ENCODE measurements at places on chromosomes 11 and 22.

DNA sequence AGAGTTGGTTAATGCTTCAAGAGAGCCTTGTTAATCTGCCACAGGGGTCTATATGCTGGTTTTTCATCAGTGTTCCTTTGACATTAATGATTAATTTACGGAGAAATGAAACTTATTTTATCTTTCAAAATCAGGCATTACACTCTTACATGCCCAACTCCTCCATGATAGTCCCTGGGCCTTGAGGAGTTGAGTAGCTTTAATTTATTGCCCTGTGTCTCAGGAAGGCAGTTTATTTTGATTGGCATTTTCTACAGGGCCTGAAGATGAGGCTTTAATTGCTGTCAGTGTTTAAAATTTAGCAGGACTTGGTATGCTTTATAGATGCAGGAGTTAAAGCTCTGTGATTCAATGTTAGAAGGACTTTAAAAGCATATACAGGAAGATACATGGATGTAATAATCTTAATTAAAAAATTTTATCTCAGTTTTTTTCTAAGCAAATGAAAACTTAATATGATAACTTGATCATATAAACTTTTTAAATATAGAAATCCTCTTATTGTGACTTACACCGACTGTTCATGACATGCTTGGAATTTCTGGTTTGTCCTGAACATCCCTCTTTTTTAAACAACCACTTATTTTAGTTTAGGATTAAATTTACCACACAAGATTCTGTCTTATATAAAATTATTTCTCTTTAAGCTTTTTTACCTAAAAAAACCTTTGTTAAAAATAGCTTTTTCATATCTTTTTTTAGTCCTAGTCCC, 12.2 kb downstream of the GLYAT start:
- no peak for DNase-seq

- DNase-seq: no peak
These were observed 36.5 kb downstream of the KIAA0930 start for GRCh38 chr22:45204241-45204640.

DNA sequence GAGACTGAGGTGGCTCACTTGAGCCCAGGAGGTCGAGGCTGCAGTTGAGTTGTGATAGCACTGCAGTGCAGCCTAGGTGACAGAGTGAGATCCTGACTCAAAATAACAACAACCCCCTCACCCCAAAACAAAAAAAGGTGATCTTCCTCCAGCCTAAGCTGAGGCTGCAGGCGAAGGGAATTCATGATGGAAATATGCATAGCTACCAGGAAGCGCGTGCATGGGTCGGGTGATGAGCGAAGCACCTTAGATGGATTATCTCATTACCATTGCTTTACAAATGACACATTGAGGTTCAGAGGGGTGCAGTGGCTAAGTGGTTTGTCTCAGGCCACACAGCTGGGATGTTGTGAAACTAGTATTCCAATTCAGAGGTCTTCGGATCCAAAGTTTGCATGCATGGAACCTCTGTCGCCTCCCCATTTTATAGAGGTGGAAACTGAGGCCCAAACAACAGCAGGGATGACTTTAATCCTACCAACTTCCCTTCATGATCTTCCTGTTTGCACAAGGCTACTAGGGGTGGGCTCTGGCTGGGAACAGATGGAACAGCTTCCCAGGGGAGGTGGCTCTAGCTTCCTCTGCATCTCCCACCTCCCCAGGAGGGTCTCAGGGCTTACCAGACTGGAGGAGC, 4.6 kb downstream of the SLC29A2 start:
- DNase-seq: no peak

DNA sequence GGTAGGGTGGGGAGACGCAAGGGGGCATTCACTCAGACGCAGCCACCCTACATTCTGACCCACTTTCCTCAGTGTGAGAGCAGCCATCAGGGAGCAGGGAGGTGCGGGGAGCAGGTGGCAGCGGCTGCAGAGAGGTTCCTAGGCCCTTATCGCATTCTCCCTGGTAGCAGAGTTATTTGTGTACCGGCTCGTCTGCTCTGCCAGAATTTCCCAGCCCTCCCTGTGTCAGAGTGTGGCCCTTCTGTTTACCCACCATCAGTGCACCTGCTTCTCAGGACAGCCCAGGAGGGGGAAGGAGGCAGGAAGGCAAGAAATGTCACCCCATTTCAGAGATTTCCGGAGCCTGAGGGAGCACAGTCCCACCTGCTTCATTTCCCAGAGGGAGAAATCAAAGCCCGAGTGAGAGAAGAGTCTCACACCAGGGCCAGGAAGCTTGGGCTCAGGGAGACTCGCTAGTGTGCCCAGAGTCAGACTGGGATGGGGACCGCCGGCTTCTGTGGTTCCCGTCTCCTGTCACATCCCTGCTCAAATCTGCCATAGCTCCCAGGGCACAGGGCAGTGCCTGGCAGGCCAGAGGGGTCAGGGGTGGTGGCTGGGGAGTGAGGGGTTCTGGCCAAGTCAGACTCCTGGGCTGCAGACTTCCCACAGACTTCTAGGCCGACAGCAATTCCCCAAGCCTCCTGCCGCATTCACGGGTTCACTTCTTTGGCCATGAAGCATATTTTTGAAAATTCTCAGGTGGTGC, 49.7 kb downstream of the ARRB1 start:
- no peak for DNase-seq

- no peak for DNase-seq
These were observed 629 bp downstream of the PSMA1 start for GRCh38 chr11:14519597-14519916.

DNA sequence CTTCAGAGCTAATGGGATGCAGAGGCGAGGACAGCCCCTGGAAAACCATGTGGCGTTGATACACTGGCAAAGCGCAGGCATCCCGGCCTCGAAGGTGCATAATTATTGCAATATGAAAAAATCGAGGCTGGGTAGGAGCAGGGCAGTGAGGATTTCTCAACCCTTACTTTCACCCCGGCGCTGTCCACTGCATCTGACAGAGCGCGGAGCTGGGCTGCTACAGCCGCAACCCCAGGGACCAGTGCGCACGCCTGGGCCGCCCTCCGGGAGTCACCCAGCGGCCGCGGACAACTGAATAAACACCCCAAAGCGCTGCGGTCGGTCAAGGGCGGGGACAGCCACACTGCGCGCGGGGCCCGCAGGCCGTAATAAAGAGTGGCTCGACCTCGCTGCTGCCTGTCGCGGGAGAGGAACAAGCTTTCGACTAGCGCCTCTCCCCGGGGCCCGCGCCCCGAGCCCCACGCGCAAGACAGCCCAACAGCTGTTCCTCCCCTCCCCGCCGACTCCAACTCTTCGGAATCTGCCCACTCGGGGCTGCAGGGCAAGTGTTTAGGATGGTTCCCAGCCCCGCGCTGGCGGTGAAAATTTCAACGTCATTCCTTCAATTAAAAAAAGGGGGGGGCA, 3.6 kb upstream of the WT1 start:
- DNase-seq: no peak

- DNase-seq: no peak
These were observed 12.2 kb upstream of the MMP12 start for GRCh38 chr11:102886999-102887398.

DNA sequence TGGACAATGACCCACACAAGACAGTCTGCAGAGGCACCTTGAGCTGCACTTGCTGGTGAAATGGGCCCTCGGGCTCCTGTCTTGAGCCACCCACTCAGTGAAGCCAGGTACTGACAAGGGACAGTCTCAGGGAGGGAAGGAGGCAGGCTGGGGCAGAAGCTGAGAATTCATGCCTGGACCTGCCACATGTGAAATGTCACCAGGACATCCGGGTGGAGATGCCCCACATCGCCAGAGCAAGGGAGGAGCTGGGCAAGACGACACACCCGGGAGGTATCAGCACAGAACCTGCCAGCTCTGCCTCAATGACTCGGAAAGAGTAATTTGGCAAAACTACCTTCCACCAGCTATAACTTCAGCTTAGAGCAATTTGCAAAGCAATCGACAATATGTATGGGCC, 23.5 kb downstream of the CPT1A start:
- no peak for DNase-seq

DNA sequence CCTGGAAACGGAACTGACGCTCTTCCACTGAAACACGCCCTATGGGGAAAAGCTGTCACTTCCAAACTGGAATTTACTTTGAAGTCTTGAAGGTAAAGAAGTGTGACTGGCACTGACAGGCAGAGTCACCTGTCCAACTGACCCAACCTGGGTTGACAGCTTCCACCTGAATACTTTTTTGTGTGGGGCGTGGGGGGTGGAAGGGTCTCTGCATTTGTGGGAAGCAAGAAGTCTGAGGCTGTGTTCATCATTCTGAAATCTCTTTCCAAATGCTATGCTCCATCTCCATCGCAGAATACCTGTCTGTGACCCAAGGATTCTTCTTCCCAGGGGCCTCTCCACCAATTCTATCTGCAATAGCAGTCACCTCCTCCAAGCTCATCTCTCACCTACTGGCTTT, 7.8 kb downstream of the IFT27 start:
- no peak for DNase-seq

DNA sequence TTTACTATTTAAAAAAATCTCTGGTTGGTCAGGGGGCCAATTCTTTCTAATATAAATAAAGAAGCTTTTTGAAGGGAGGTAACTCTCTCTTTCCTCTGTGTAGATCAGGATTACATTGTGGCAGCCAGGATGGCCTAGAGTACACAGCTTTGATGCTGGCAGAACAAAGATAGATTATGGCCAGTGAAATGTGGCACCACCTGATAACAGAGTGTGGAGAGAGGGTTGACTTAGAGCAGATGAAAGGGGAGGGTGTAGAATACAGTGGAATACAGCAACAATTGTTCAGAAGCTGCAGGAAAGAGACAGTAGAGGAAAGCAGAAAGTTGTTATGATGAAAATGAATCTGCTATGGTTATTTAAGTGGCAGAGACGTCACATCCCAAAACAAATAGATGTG, 99.0 kb downstream of the FAR1 start:
- DNase-seq: no peak

DNA sequence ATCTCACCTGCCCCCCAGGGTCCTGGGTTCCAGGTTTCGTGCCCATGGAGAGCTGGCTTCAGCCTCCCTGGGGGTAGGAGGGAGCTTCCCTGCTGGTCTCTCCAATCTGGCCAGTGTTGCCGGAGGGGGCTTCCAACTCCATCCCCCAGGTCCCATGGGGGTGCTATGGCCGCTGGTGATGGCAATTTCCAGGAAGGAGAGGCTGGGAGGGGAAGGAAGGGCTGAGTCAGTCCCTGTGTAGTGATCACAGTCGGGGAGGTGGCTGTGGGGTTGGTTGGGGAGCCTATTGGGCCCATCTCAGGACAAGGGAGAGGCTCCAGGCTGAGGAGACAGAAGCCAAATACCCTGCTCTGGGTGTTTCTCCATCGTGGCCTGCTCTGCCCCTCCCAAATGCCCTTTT, 5.7 kb upstream of the CDC42EP2 start:
- no peak for DNase-seq

DNA sequence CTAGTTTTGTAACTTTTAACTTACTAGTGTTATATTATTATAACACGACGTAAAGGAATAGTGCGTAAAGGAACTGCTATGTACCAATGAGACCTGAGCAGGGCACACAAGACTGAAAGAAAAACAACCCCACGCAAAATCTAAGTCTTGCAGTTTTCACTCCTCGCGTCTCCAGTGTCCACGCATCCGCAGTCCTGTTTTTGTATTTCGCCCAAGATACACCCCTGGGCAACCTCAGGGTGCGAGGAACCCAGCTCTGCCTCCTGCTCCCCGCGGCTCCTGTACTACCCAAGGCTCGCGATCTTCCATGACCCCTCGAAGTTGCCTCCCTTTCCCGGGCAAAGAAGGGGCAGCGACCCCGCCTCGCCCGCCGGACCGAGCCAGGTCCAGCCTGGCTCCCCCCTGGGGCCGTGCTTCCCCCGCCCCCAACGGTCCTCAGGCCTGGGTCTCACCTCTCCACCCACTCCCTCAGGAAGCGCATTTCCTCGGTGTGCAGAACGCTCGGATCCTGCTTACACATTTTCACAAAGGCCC, 393 bp downstream of the ST13 start:
- DNase-seq: peak; percentile 23

- no peak for DNase-seq
These were observed 10.7 kb downstream of the CD6 start for GRCh38 chr11:60982184-60982583.

- no peak for DNase-seq
These were observed 31.3 kb downstream of the CTNND1 start for GRCh38 chr11:57792870-57793269.

DNA sequence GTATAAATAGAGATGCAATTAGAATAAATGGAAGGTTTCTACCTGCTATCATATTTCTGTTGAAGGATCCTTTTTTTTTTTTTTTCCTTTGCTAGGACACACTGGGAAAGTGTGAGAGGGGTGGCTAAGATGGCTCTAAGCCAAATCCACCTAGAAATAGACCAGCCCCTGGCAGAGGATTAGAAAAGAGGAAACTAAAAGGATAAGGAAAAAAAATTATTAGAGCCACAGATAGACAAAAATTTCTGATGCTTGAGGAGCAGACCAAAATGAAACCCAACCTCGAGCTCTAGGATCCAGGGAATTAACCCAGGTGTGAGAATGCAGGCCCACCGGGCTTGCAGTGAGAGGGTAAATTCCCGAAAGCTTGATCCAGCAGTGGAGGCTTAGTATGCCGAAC, 262.3 kb downstream of the CADM1 start:
- no peak for DNase-seq

DNA sequence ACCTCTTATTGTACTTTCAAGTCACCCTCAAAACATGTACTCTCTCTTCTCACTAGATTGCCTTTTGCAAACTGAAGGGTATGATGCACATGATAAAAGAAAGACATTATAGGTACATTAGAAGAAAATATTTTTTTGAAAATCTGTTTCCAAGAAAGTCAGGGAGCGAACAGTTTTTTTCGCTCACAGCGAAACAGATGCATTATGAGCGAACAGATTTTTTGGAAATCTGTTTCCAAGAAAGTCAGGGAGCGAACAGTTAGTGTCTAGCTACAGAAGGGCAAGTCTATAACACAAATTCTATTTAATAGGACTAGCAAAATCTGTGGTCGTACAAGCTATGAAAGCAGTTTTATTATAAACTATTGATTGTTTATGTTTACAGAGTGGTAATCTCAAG, 296.2 kb upstream of the ANO3 start:
- no peak for DNase-seq

- no peak for DNase-seq
These were observed 74.4 kb downstream of the GAB4 start for GRCh38 chr22:16933291-16934282.

DNA sequence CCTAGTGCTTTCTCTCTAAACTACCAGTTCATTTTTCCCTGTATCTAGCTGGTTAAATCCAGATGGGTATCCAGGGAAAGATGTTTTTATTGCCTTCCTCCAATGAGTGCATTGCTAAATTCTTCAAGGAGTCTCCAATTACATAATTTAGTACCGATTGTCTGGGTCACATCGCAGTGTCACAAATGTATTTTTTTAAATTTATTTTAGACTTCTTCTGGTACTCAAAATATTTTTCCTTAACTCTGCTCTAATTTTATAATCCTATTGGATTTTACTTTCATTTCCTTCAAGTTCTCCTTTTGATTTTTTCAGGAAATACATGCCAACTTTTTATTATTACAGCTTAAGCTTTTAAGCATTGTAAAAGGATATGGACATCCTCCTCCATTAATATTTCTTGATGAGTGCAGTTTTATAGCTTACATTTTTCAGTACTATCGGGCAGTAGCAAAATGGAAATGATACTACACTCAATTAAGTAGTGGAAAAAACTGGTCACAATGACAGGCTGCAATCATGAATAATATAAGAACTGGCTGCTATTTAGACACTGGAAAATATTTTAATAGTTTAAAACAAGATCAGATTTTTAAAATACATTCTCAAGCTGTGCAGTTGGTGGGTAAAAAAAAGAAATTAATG, 20.3 kb downstream of the BBOX1 start:
- no peak for DNase-seq

GRCh38 chr11:40227730-40228129, 1231.7 kb downstream of the LRRC4C start:
- no peak for DNase-seq

GRCh38 chr11:45322891-45323600, 36.9 kb upstream of the SYT13 start:
- no peak for DNase-seq

GRCh38 chr11:122772945-122773344, 65.4 kb upstream of the CRTAM start:
- no peak for DNase-seq
